Stimulated activated CD8-positive, alpha-beta memory T cell treated with anti-CD3 and anti-CD28 coated beads, Interleukin-4, amount 100 ng/mL, for 1 hour (primary cell): ENCODE measurements at places on chromosomes 12 and 14.

DNA sequence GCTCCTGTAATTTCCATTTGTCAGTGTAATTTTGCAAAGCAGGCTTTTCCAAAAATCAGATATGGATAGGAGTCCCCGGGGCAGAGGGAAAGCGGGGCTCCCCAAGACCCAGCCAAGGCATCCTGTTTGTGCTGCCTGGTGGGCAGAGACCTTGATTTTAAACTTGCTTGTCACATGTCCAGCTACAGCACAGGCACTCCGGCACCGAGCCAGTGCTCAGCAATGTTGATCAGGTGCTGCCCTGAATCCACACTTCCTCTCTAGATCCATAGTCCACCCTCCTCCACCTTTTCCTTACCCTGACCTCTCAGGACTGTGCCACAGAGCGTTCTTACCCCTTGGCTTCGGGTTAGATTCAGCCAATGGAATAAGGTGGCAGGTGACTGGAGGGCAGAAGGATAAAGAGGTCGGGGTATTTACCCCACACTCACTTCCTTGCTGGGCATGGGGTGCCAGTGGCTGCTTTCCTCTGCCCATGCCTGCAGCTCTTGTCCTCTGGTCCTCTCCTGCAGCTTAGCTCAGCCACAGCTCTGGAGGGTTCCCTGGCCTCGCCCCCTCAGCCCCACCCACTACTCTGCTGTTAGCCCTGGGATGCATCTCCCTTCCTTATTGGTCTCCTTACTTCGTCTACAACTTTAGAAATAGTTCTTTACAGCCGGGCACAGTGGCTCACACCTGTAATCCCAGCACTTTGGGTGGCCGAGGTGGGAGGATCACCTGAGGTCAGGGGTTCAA, 80.1 kb downstream of the IRF2BPL start:
- DNase-seq: no peak

DNA sequence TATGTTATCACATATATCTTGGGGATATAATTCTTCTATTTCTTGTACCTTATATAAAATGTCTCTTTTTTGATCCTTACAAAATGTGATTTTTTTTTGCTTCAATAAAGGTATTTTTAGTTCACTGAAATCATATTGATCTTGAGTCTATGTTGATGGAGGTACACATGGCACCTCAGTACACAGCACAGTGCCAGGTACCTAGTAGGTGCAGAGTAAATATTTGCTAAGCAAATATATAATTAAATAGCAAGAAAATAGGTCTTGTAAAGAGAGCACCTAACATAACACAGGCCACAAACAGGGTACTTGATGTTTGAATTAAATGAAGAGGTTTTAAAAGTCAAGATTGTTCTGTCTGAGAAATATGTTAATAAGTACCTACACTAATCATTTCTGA, 69.7 kb downstream of the CIT start:
- DNase-seq: no peak

DNA sequence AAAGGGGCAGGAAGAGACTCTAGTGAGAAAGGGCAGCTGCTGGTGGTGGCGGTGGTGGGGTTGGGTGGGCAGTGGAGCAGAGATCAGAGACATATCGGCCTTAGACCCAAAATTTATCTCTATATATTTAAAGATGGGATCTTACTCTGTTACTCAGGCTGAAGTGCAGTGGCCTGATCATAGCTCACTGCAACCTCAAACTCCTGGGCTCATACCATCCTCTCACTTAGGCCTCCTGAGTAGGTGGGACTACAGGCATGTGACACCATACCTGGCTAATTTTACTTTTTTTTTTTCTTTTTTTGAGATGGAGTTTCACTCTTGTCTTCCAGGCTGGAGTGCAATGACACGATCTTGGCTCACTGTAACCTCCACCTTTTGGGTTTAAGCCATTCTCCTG, 18.6 kb upstream of the ITGA5 start:
- DNase-seq: no peak

DNA sequence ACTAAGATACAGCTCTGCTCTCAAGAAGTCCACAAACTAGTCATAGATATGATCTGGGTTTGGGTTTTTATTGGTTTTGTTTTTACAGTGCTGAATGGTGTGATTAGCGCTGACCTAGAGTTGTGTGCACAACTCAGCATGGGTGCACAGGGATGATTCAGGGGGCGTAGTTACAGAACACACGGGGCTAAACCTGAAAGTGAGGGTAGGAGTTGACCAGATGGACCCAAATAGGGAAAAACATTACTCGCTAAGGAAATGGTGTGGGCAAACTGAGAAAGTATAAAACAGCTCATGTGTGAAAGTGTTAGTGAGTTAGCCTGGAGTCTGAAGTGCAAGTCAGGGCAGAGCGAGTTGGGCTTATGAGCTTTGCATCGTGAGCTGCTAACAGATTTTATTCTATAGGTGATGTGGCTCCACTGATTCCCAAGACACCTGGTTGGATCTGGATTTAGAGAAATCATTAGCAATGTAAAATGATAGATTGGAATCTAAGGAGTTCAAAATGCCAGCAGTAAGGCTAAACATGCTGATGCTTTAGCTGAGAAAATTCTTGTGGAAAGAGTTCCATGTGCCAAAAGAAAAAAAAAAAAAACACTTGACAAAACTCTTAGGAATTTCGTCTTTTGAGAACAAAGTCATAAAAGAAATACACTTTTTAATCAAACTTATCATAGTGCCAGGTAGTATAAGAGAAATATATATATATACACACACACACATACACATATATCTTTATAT, 134.9 kb downstream of the SLC5A8 start:
- DNase-seq: no peak

DNA sequence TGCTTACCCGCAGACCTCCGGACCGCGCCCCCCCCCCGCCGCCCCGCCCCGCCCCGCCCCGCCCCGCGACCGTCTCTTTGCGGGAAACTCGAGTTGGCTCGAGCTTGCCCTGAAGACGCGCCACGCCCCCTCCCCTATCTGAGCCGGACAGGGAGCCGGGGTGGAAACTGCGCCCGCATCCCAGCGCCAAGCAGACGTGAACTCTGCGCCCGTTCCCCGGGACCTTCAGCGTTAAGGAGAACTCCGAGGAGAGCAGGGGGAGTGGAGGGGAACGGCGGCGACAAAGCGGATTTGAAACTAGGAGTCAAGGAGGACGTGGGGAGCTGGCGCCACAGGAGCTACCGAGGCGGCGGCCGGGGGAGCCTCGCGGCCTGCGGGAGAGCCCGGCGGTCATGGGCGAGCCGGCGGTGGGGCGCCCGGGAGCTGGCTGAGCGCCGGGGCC, at the start of gene KCNK13:
KCNK13 (plus strand) TSS at position 310 of the 442 bp plus-strand sequence. CDS start 212 bp downstream, outside the sequence.
- no peak for DNase-seq

DNA sequence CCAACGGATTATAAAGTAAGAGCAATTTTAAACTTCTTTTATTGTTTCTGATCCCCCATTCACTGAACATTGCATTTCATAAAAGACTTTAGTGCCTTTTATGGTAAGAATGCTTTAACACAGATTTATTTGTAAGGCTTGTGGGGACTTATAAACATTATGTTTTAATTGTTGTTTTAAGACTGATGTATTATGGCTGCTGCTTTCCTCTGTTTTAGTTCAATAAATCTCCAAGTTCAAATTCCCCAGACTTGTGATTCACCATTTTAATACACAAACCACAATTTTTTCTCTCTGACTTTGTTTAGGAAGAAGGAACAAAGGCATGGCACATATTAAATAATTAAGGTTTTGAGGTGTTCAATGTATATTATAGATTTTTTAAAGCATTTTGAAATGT, 753.3 kb downstream of the SLC6A15 start:
- DNase-seq: no peak

DNA sequence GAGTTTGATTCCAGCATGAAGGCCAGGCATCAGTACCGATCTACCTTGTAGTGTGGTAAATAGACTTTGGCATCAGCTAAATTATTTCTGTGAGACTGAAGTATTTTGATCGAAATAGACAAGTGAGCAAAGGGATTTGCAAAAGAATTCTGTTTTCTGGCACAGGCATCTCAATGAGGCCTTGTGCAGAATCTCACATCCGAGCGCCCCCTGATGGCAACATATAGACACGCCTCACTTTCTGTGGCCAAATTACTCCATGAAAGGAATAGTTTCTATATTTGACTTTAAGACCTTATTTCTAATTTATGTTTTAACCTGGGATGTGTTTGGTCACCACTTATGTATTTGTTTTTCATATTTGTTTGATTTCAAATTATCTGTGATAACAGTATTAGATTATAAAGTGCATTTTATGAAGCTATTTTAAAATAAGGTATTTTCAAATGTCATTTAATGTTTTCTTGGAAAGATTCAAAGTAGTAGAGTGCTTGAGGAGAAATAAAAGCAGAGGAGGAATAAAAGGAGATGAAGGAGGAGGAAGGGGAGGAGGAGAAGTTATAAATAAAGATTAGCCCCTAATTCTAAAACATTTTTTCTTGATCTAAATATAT, 731.9 kb downstream of the NRXN3 start:
- DNase-seq: no peak

- no peak for DNase-seq
These were observed 28.8 kb upstream of the CLMN start for GRCh38 chr14:95348395-95349080.

GRCh38 chr12:132907216-132907615, 19.8 kb upstream of the CHFR start:
- no peak for DNase-seq

DNA sequence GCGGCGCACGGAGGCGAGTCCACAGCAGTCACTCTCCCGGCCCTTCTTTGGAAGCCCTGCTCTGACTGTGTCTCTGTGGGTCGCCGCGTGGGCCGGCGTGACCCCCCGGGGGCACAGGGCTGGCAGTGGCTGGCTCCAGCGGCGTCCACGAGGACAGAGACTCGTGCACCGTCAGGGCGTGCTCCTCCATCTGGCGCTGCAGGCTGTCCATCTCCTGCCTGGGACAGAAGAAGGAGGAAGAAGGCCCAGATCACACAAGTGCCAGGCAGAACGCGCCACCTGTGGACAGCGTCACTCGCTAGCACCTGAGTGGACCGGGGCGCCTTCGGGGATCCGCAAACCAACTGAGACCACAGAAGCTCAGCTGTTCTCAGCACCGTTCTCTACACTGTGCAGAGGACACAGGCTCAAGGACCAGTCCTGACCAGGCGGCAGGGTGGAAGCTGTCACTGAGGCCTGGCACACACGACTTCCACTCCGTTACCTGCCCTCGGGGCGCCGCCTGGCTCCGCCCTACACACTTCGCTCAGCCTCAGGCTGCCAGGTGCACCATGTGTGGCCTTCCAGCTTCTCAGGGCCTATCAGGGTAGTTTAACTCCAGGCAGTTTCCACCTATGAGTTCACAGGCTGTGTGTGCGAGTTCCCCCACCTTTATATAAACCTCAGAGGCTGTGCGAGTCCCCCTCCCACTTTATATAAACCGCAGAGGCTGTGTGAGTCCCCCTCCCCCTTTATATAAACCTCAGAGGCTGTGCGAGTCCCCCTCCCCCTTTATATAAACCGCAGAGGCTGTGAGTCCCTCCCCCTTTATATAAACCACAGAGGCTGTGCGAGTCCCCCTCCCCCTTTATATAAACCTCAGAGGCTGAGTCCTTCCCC, 11.7 kb upstream of the ANKLE2 start:
- no peak for DNase-seq

DNA sequence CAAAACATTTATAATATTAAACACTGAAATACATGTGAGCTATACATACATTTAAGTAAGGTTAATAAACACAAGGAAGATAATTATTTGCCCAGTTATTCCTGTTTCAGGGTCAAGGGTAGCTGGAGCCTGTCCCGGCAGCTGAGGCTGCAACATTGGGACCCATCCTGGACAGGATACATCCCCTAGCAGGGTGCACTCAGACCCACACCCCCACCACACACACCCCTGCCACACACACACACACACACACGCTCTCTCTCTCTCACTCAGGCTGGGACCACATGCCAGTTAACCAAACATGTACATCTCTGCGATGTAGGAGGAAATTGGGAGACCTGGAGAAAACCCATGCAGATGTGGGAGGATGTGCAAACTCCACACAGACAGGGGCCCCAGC, 112.6 kb upstream of the TMCC3 start:
- DNase-seq: no peak

DNA sequence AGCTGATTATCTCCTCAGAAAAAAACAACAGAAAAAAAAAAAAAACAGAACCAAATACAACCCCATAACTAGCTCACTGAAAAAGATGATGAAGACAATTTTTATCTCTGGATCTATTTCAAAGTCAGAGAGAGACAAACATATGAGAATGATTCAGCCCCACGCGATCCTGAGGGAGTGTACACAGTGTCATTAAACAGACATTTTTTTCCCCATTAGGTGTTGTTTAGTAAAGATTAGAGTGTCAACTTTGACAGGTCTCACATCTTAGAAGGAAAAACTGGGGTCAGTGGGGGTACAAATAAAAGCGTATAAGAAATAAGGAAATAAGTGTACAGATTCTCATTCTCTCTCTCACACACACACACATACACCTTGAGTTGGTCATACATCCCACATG, 635.4 kb downstream of the NRXN3 start:
- DNase-seq: no peak

GRCh38 chr12:19461999-19462398, 22.7 kb downstream of the AEBP2 start:
- no peak for DNase-seq

DNA sequence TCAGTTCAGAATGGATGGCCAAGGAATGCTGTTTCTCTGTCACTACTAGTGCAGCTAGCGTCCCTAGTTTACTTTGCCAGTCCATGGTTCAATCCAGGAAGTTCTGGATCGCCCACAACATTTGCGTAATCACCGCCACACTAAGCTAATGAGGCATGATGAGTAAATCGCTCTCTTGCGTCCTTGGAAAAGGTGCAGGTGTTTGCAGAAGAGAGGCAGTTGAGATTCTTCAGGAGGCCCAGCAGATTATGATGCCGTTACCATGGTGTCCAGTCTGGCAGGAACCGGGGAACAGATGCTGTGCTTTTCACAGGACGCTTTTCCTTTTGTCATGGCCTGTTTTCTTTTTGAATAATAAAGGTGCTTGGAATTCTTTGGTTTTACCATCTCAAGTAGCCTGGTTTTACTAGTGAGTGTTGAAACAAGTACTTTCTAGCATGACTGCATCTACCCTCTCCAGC, 9.0 kb downstream of the TPH2 start:
- no peak for DNase-seq

GRCh38 chr14:68807148-68807600, 14.3 kb upstream of the ZFP36L1 start:
- DNase-seq: no peak

DNA sequence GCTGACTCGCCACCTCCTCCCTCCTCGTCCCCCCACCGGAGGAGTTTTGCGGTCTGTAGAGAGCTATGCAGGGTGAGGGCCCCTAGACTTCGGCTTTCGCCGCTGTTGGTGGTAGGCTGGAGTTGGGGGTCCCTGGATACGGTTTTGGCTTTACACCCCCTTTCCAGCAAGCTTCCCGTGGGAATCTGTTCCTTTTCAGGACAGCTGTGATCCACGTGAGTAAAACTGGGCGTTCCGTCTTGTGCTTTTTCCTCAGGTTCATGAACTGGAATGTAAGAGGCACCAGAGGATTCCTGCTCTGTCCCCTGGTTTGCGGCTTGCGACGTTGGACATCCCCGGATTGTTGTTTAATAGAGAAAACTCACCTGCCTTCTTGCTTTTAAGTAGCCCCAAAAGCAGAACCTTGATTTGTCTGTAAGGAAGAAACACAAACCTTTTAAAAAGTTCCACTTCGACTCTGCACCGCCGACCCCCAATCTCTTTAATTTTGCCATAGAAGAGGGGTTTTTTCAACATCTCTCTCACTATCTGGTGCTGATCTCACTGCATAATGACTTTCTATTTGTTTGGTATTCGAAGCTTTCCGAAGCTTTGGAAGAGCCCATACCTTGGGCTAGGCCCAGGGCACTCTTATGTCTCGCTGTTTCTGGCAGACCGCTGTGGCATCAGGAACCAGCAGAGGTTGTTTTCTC, 490 bp downstream of the PRORP start:
- no peak for DNase-seq

- DNase-seq: no peak
These were observed 103.6 kb downstream of the ADGRD1 start for GRCh38 chr12:131057211-131057721.
